ENCODE measurements at places on chromosomes 2 and 18. TPM values are rescaled to one million over a fixed set of nuclear protein-coding genes. Genes with fewer than 3 reads are reported as not detected.
A peak's percentile ranks its signal among the peaks of the same experiment; 100 is the strongest.

Gene RIT2
- total RNA-seq: not detected

DNA sequence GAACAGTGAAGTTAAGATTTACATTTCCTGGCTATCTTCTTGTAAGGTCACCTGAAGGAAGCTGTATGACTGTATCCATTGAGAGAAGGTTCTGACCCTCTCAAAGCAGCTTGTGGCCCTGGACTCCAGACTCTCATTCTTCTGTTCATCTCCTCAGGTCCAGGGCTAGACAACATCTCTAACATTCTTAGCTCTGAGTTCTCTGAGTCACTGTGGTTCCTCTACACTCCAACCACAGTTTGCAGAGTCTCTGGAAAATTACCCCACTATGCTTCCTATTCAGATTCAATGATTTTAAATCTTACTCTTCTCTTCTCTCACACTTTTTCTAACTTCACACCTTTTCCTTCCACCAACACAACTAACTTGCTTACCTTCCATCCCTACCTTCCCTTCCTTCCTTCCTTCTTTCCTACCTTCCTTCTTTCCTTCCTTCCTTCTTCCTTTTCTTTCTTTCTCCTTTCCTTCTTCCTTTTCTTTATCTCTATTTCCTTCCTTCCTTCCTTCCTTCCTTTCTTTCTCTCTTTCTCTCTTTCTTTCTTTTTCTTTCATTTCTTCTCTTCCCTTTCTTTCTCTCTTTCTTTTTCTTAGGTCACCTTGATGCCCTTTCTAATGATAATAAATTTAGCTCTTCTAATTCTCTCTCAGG lies 824.3 kb upstream of the ZEB2 start:
- DNase-seq: no peak

DNA sequence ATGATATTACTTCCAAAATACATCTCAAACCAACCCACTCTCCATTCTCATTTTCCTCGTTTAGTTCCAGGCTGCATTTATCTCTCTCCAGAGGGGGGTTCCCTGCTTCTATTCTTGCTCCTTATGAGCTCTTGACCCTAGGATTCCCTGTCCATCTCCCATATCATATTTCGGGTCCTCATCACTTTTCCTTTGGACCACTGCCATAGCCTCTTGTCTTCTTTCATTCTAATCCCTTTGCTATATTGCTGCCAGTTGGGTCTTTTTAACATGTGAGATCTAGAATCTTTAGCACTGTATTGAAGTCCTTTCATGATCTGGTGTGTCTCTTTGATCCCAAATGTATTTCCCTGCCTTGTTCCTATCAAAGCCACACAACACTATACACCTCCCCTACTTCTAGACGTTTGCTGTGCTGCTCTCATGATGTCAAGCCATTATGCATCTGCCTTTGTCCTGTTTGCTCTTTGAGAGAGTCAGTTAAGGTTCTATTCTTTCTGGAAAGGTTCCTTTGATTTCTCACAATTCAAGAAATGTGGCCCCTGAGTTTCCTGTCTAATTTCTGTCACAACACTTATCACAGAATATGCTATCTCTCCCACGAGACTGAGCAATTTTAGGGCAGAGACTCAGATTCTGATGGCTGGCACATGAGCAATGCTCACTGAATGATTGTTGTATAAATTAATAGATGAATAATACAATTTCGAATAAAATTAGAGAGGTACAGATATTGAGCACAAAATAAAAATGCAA lies 43.2 kb upstream of the SESTD1 start:
- DNase-seq: no peak

GRCh38 chr2:136327162-136327852 lies 209.4 kb upstream of the CXCR4 start:
- DNase-seq: peak; percentile 22

GRCh38 chr2:162574615-162575452 lies 230.9 kb downstream of the GCA start:
- DNase-seq: no peak

GRCh38 chr2:98149333-98149697 lies 62.3 kb downstream of the VWA3B start:
- DNase-seq: peak; percentile 76

DNA sequence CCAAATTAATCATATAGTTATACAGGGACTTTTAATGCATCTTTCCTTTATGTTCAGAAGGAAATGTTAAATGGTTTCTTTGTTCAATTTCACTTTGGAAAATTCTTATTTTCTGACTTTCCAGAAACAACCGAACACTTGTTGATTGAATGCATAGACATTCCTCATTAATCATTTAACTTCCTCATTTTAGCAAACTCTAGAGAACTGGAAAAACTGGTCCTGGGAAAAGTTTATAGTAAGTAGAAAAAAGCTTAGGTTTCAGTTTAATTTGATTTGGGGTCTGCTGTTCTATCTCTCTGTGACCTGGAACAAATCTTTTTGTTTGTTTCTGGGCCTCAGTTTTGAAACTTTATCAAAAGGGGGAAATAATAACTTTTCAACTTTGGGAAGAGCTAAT lies 320.4 kb downstream of the CMPK2 start:
- no peak for DNase-seq

DNA sequence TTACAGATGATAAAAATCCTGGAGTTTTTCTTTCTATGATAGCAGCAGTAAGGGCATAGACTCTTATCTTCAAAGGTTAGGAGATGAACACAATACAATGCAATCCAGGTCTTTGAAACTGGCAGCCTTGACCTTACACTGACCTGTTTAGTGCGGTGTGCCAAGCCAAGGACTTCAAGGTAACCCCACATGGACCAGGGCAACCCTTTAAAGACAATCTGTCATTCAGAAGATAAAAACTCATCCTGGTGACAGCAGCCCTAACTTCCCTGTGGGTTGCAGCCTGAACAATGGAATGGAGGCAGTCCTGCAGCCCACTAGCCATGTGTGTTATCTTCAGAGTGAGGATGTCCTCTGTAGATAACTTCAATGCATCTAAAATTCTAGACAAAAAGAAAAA lies 78.1 kb downstream of the RTTN start:
- DNase-seq: no peak

GRCh38 chr2:138122891-138123290 lies 158.6 kb downstream of the HNMT start:
- DNase-seq: peak; percentile 46

- no peak for DNase-seq
Measured at GRCh38 chr2:84243788-84244733, 215.0 kb downstream of the SUCLG1 start.

DNA sequence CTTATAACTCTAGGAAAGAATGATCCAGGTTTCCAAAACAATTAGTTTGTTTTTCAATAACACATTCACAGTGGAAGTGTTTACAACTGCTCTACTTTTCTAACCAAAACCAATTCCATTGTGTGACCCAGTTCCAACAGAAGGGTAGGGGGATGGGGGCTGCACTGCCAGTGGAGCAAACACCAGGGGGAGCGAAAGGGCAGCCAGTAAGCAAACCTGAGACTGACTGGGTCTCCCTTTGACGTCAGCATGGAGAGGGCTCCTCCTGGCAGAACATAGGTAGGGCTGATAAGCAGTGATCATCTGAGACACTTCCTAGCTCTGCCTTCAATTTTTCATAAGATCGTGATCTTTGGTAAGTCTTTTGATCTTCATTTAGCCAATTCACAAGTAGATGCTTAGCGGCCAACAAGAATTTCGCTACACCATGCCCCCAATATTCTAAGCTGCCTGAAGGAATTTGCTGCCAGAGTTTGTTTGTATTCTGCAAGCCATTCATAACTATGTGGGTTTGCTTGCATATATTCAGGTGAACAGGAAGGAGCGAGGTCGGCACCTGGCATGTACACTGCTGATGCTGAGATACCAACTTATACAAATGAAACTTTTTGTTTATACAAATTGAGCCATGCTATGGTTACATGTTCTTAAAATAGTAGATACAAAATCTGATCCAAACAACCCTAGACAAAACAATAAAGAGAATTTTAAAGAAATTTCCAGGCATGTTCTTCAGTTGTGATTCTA lies 45.9 kb downstream of the ST6GAL2 start:
- no peak for DNase-seq
